ENCODE measurements at places on chromosomes 13 and 19.

- DNase-seq = no peak
These were observed 94.1 kb downstream of the ATP11A start for GRCh38 chr13:112783978-112784371.

DNA sequence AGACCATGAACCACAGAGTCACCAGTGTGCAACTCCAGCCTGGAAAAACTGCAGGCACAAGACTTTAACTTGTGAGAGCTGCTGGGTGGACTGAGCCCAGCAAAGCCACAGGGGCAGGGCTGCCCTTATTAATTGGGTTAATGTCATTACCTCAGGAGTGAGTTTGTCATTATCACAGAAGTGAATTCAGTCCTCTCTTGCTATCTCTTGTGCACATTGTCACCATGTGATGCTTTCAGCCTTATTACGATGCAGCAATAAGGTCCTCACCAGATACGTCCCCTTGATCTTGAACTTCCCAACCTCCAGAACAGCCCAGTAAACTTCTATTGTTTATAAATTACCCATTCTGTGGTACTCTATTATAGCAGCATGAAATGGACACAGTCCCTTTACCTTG, 158.1 kb downstream of the LHFPL6 start:
- no peak for DNase-seq

GRCh38 chr13:110984798-110985197, 69.9 kb upstream of the ANKRD10 start:
- no peak for DNase-seq

DNA sequence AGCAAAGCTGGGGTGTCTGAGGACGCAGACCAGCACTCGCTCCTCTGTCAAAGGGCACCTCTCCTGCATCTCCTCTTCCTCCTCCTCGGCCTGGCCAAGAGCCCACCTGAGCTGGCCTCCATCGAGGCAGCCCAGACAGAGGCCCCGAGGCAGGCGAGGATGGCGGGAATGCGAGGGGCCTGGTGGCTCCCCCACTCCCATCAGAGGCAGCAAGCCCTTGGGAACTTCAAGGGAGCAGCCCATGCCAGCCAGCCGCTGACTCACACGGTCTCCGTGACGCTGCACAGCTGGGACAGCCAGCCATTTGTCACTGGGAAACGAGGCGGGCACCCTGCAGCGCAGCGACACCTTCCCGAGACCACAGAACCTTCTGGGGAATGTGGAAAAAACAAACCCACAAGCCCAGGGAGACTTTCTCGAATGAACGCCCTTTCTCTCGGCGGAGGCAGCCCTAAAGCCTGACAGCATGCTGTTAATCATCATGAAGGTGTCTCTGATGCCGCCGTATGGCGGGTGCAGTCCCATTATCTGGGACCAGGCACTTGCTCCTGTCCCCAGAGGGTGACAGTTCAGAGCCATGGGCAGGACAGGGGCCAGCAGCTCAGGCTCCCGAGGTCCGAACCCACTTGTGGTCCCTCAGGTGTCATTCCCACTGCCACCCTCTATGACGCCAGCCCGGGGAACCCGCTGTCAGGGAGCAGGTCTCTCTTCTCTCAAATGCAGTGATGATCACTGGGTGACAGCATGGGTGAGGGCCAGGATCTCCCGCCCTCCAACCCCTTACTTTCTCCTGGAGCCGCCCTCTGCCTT, 53.0 kb downstream of the PEPD start:
- no peak for DNase-seq

- DNase-seq = no peak
These were observed 5.0 kb upstream of the LILRB5 start for GRCh38 chr19:54262066-54262465.

- DNase-seq = peak; percentile 82
These were observed at the start of gene CCDC169 for GRCh38 chr13:36297366-36298338. Gene CCDC169, minus strand, starts transcription at chr13:36297814. Its CDS starts 95 bp downstream, at chr13:36297719.

GRCh38 chr13:26786651-26787295, 26.2 kb upstream of the GPR12 start:
- DNase-seq = no peak

DNA sequence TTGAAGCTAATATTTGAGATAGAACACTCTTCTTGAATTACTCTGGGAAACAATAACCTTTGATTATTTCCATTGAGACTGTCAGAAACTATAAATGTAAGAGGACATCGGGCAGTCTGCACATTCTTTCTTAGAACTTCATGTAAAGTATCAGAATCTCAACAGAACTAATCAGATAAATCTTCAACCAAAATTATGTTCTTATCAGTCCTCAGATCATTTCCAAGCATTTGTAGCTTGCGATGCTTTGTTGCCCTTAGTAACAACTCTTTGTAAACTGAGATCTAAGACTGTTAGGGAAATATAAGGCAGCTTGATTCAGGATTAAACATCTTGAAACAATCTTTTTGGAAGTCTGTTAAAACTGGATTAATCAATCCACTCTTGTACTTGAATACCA, 70.3 kb downstream of the FNDC3A start:
- no peak for DNase-seq

DNA sequence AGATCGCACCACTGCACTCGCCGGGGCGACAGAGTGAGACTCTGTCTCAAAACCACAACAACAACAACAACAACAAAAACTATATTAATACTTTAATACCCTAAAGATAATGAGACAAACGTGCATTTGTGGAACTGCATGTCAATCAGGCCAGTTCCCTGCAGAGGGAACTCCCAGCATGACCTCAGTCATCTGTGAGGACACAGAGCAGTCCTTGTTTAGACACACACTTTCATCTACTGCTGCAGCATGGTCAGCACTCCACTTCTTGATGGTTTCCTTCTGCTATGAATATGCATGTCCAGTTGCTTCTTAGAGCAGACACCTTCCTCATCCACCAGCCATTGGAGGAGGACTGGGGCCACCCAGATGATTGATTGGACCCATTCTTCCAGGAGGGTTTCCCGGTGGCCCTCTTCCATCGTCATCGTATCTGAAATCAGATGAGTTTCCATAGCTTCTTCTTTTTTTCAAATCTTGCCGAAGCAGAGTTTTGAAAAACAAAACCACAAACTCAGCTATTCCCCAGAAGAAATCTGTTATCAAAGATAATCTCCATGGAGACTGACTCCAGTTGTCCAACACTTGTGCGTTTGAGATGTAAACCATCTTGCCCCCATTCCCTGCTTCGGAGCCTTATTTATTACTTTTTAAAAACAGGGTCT, 26.5 kb downstream of the ZNF607 start:
- DNase-seq = no peak

GRCh38 chr19:403221-404027, 5.5 kb downstream of the C2CD4C start:
- no peak for DNase-seq

GRCh38 chr19:2413629-2414028, 13.8 kb downstream of the TIMM13 start:
- DNase-seq = peak; percentile 42

GRCh38 chr13:48151363-48152161, 56.7 kb upstream of the MED4 start:
- DNase-seq = no peak

- DNase-seq = no peak
These were observed 471.4 kb downstream of the LIG4 start for GRCh38 chr13:107743983-107744382.

DNA sequence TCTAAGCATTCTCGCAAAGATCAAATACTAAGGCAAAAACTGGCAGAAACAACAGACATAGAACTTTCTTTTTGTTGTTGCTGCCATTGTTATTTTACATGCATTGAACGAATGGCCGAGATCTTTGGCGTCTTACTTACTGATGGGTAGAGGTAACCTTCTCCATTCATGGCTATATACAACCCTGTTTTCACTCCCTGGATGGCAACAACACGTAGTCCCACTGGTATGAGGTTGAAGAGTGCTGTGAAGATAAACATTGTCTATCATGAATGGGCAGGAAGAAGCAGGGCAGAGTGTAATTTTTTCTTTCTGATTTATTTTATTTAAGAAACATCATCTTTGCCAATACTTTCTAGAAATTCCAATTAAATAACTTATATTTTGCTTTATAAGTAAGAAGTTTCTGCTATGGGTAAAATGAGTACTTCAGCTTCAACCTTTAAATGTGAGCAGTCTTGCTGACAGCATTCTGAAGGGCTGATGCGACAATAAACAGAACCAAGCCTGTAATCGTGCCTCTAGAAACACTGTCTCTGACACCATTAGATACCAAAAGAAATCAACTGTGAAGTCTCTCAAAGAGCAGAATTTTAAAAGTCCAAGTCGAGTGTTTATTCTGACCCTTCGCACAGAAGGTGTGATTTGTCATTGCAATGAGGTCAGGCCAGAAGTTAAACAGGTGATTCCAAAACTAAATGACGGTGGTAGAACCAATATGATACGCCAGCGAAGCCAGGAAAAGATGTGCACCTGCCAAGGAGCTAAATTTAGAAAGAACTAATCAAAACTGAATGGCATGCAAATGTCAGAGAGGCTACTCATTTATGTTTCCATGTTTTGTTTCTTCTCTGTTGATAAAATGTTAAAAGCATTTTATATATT, 416.4 kb downstream of the ITGBL1 start:
- DNase-seq = no peak

- DNase-seq = no peak
These were observed 1202.8 kb downstream of the DIAPH3 start for GRCh38 chr13:58960888-58961287.

- peak; percentile 52 for DNase-seq
These were observed 546.6 kb downstream of the DACH1 start for GRCh38 chr13:71320452-71320851.

- no peak for DNase-seq
These were observed 10.2 kb downstream of the DOT1L start for GRCh38 chr19:2173767-2174577.

DNA sequence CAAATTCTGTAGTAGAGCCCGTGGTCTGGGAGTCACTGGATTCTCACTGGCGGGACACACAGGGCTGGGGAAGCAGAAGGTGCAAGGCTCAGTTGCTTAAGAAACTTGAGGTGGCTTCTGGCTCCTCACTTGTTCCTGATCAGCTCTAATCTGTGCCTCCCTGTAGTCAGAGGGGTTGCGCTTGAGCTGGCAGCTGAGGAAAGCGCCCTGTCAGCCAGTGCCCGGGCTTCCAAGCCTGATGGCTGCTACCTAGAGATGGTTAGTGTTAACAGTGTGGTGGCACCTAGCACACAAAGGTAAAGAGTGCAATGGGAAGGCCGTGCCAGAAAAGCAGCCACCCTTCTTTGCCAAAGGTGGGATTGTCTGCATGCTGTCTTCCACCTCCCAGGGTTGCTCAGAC, 8.8 kb downstream of the HNRNPM start:
- no peak for DNase-seq

- DNase-seq = no peak
These were observed 149.3 kb upstream of the KL start for GRCh38 chr13:32866921-32867320.

- no peak for DNase-seq
These were observed 222.9 kb upstream of the HTR2A start for GRCh38 chr13:47119575-47120235.

DNA sequence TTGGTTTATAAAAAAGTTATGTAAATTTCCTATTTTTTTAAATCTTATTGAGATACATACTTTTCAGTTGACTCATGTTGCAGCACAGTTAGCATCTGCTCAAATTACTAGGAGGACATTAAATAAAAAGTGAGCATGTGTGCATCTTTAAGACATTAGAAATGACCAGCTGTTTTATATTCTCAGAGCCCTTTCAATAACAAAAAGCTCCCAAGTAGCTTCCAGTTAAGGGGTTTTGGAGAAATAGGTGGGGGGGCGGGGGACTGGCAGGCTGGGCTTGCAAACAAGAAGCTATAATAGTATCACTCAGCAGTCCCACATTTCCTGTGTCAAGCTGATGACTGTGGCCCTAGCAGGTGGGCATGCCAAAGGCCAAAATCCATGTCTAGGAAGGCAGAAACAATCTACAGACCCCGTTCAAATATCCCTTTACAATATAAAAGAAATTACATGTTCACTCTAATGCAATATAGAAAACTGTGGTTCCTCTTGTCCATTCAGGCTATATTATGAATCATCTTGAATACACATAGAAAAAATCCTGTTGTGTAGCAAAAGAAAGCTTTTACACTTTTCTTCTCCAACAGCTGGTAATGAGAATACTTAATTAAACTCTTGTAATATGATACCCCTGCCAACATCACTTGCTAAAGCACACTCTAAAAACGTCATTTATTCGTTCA, 1713.2 kb upstream of the SLC10A2 start:
- DNase-seq = no peak

GRCh38 chr13:95627590-95627989, 16.9 kb downstream of the DZIP1 start:
- DNase-seq = no peak

DNA sequence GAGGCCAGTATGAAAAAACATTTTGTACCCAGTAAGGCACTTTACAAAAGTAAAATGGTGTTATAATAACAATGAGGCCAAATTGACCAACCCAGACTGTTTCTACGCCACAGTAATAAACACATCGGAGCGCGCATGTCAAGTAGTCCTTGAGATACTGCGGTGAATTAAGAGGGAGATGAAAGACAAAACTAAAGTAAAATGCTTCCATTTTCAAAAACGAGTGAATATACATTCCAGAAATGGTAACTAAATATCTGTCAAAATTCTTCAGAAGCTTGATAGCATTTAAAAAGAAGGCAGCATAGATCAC, 19.0 kb downstream of the N4BP2L1 start:
- no peak for DNase-seq

DNA sequence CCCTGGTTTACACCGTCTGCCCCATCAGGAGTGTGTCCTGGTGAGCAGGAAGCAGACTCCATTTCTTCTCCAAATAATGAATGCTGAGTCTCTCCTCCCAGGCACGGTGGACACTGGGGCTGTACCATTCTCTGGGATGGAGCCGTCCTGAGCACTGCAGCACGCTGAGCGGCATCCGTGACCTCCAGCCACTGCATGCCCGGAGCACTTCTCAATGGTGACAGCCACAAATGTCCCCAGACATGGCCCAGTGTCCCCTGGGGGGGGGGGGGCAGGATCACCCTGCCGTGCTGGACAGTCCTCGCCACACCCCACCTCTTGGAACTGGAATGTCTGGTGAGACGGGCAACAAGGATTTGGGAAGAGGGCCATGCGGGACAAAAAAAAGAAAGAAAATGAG, 37.4 kb downstream of the GNG7 start:
- no peak for DNase-seq

- DNase-seq = no peak
These were observed 1.1 kb upstream of the ZNF546 start for GRCh38 chr19:39995794-39996193.

GRCh38 chr19:2041433-2041682, 9.7 kb downstream of the MKNK2 start:
- DNase-seq = no peak

DNA sequence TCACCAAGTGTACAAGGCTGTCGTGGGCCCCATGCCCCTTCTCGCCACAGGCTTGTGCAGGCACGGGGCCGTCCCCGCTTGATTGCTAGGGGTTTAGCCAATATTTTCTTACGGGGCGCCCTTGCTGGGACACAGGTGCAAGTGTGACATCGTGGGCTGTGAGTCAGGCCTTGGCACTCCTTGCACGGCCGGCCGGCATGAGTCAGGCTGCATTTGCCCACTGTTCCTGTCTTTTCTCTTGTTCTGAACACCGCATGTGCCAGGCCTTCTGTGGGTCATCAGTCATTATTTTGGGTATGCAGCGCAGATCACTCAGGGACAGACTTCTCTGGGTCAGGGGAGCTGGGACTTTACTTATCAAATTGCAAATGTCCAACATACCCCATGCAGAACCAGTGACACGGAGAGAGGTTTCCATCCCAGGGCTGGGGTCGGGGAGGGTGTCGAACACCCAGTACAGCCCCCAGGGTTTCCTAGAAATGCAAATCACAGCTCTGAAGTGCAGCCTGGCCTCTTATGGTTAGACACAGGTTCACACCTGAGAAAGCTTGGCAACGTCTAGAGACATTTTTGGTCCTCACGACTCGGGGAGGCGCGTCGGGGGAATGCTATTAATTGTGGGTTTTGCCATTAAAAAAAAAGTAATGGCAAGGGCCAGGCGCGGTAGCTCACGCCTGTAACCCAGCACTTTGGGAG, 22.5 kb upstream of the KLF2 start:
- no peak for DNase-seq
